ENCODE measurements at places on chromosomes 2 and 18.

DNA sequence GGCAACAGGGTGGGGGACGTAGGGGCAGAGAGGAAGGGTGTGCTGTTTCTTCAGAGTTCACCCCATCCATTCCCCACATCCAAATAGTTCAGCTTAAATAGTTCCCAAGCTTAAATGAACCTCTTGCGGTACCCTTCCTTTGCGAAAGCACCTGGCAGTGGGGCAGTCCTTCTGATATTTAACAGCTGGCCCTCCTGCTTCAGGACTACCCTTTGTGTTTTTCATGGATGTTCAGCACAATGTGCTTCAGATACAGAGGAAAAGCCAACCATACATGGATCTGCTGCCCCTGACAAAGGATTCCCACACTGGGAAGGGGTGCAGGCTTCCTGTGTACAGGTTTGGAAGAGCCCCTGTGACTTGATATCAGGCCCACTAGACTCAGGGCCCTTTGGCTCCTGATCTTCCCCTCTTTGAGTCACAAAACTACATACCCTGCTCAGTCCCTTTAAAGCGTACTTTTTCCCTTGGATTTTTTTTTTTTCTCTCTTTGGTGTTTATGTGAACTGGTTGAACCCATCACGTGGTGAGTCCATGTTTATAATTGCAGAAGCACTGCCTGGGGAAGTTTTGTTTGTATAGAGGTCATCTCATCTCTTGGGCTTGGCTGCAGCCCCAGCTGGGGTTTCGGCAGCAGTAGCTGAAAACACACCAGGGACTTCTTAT, 45.3 kb upstream of the IGFBP5 start:
- DNase-seq, result no peak

GRCh38 chr18:49135877-49136276, 185.1 kb upstream of the SMAD7 start:
- DNase-seq, result peak; percentile 3

DNA sequence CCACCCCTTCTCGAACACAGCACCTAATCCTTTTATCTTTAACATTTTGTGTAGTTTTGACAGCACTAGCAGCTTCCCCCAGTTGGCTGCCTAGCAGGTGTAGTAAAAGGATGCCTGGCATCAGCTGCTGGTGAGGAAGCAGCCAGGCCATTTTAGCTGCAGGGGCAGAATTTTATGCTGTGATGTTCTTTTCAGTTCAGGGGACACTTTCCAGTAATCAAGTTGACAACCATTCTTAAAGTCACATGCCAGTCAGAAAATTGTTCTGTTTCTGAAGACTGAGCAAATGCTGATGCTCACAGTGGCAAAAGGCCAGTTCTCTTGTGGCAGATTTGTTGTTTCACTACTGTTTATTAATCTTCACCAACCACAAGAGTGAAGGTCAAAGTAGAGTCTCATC, 570.8 kb downstream of the CCDC85A start:
- no peak for DNase-seq

DNA sequence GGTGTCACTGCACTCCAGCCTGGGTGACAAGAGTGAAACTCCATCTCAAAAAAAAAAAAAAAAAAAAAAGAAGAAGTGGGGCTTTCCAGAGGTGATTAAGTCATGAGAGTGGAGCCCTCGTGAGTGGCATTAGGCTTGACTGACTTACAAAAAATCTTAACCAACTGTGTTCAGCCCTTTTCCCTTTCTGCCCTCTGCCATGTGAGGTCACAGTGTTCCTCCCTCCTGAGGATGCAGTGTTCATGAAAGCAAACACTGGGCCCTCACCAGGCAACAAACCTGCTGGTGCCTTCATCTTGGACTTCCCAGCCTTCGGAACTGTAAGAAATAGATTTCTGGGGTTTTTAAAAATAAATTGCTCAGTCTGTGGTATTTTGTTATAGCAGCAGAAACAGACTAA, 37.0 kb upstream of the METTL21A start:
- peak; percentile 21 for DNase-seq

- no peak for DNase-seq
Observed at GRCh38 chr2:195861821-195862220, 204.8 kb downstream of the SLC39A10 start.

DNA sequence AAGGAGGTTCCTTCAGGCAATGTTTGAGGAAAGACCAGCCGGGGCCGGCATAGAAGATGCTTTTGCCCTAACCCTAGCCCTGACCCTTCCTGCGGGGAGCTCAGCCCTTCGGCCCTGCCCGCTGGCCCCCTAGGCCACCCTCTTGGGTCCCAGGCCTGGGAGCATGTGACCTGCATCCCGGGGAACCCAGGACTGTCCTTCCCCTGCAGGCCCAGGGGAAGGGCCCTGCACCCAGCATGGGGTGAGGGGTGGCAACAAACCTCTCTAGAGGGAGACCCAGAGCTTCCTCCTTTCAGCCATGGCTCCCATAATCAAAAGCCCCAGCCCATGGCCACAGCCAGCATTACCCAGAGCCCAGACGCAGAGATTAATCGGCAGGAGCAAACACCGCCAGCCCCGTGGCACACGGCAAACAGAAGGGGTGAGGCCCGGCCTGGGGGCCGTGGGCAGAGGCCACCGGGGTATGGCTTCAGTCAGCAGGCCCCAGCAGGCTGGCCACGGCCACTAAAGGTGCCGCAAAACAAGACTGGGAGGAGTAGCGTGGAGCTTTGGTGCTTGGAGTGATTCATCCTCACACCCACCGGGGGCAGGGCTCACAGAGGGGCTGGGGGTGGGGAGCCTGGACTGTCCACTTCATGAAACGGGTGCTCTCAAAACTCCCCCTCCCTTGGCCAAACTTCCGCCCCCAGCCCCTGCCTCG, 61.6 kb upstream of the HPCAL1 start:
- DNase-seq, result no peak

DNA sequence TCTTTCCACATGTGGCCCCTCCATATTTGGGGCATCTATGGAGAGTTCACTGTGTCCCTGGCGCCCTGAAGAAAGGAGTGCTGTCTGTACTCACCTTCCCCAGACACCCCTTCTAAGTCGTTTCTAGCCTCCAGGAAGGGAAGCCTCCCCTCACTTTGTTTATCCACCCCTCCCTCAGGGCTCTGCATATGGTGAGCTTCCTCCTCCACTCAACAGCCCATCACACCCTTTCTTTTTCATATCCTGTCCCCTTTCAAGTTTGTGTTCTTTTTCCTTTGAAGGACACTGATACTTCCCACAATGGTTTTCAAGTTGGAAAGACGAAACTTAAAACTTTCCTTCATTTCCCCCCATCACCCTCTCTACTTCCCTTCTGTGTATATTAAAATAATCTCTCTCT, 291.4 kb upstream of the POU3F3 start:
- DNase-seq, result no peak

- no peak for DNase-seq
Observed at GRCh38 chr2:26649992-26650712, 9.0 kb upstream of the CIB4 start.

GRCh38 chr2:33084433-33084832, 137.7 kb downstream of the LTBP1 start:
- DNase-seq, result no peak

- peak; percentile 76 for DNase-seq
Observed at GRCh38 chr2:19362755-19363473, 4.5 kb upstream of the OSR1 start.

GRCh38 chr2:199303728-199304177, 154.0 kb downstream of the SATB2 start:
- no peak for DNase-seq

GRCh38 chr2:173965372-173966025, at the start of gene SP3:
Gene SP3 (minus strand): TSS chr2:173965373. CDS start chr2:173965171, 202 bp downstream.
- DNase-seq, result peak; percentile 99

- no peak for DNase-seq
Observed at GRCh38 chr18:40955351-40955750, 999.7 kb upstream of the PIK3C3 start.

DNA sequence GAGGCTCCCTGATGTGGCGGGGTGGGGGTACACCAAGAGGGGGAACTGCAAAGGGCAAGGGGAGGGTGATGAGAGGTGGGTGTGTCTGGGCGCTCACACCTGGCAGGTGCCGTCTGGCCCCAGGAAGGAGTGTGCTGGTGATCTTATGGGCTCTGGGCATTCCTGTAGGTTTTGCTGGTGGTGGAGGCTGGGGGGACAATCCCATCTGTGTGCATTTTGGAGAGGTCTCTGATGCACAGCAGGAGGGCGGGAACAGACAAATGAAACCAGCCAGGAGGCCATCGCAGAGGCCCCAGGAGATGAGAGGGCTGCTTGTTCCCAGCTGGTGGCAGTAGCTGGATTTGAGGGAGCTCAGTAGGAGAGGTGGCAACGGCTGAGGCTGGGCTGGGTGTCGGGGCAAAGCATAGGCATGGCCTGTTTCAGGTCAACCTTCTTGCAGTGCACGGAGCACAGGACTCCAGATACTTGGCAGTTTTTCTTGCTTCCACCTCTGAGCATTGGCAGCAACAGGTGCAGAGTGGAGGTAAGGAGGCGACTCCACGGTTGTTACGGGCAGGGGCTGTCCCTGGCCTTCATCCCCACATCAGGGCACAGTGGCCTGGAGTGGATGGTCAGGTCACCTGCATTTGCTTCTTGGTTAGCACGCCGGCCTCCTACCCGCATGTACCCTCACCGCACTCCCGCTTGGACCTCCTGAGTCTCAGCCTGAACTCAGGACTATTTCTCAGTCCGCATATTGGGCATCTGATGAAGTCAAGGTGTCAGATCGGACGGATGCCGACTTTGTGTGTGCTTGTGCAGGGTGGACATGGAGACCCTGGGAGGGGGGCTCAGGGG, 194.2 kb upstream of the HDAC4 start:
- DNase-seq, result no peak

- DNase-seq, result no peak
Observed at GRCh38 chr18:22057908-22058527, 111.4 kb upstream of the GATA6 start.

DNA sequence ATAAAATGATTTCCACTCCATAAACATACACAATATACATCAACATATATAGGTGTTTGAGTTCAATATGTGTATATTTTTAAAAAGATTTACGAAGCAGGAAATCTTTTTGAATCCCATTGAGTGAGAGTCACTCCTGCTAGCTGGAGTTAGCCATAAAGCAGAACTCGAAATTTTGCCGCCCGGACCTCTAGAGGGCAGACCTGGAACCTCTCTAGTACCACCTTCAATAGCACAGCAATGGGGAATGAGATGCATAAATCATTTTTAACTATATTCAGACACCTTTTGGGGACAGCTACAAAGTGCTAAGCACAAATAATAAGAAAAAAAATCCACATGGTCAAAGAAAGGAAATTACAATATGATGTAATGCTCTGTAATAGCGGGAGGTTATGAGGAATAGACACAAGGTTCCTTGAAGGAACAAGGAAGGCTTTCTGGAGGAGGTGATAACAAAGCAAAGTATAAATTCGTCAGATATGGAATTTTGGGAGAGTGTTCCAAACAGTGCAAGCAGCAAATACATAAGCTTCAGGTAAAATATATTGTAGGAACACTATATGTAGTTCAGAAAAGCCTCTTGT, 533.4 kb downstream of the ERBB4 start:
- peak; percentile 45 for DNase-seq

GRCh38 chr18:46789088-46789487, 32.2 kb upstream of the ST8SIA5 start:
- DNase-seq, result no peak

- DNase-seq, result no peak
Observed at GRCh38 chr2:239213643-239214101, 187.1 kb downstream of the HDAC4 start.

- no peak for DNase-seq
Observed at GRCh38 chr2:47264143-47264542, 109.0 kb upstream of the STPG4 start.

GRCh38 chr2:207087046-207087902, 78.5 kb downstream of the KLF7 start:
- no peak for DNase-seq

- DNase-seq, result no peak
Observed at GRCh38 chr18:48862132-48862531, 88.6 kb downstream of the SMAD7 start.

GRCh38 chr2:187644486-187644885, 90.3 kb upstream of the TFPI start:
- no peak for DNase-seq

DNA sequence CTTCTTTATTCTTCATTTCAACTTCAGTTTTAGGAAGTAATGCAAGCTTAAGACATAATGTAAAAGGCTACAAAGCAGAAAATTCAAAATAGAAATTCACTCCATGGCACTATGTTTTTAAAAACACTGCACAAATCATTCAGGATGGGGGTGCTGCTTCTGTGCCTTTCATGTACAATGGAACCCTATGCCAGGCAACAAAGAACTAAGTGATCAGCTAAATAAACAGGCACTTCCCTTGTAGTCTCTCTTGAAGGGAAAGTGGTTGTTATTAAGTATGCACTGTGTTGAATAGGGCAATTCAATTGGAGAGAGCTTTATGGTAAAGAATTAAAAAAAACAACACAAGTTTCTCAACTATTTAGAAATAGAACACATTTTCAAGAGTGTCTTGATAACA, 10.9 kb upstream of the ERBB4 start:
- no peak for DNase-seq

- DNase-seq, result peak; percentile 18
Observed at GRCh38 chr2:186349508-186349907, 136.6 kb upstream of the ZC3H15 start.

- DNase-seq, result peak; percentile 91
Observed at GRCh38 chr2:231677632-231678104, 30.7 kb upstream of the PTMA start.

DNA sequence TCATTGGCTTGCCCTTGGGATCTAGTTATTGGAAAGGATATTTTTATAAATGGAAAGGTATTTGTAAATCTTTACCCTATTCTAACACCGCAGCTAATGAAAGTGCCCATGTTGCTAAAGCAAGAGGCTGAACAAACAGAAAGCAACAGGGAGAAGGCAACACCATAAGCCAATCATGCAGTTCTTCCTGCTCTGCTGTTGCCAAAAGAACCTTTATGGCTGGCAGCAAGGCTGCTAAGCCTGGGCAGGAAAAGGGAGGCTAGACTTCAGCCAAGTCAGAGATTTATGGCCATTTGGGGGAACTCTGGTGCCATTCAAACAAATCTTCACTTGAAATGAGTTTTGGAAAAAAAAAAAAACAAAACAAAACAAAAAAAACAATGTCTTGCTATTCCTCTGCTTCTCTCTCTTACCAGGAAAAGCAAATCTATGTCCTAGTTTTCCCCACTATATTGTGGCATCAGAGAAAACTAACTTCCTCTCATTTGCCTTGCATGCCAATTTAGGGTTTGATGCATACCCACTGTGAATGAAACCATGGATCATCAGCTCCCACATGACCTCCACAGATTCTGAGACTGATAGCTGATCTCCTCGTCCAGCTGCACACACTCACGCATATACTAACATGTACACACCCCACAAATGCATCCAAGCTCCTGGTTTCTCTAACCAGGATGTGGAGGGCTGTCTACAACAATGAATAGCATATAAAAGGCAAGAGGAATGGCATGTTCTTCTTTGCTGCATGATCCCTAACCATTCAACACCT, 179.3 kb downstream of the C1D start:
- no peak for DNase-seq
